Stimulated activated CD4-positive, alpha-beta T cell treated with anti-CD3 and anti-CD28 coated beads, Interleukin-15, amount 100 ng/mL, for 1 hour (primary cell): ENCODE measurements at places on chromosomes 7 and 10.

DNA sequence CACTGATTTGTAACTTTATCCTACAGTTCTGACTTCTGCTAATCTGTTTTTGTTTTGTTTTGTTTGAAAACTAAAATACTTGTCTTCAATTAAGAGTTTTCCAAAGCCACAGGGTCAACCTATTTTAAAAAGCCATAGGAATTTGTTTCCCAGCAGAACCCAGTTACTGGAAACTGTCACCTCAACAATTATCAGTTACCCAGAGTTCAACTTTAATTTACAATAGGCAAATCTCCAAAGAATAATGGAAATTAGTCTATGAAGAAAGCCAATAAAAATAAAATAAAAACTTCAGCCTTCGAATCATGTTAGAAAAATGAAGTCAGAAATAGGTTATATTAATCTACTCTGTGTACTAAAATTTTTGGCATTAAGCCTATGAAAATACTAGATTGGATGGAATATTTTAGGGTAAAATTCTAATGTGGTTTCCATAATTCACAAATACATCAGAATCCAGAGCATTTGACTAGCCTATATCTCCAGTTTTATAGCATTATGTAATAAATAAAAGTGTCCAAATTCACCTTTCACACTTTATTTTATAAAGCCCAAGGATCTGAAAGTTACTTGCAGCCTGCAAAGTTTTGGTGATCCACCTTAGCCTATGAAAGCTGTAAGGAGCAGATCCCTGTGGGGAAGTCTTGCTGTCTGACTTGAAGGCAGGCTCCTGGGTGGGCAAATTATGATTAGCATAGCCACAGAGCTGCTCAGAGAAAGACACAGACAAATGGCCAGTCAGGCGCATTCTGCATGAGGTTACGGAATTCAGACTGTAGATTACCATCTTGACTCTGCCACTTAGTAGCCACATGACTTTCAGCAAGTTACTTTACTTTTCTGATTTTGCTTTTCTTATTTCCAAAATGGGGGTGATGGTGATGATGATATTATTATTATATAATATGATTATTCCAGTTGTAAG, 250.0 kb upstream of the HGF start:
- no peak for DNase-seq

DNA sequence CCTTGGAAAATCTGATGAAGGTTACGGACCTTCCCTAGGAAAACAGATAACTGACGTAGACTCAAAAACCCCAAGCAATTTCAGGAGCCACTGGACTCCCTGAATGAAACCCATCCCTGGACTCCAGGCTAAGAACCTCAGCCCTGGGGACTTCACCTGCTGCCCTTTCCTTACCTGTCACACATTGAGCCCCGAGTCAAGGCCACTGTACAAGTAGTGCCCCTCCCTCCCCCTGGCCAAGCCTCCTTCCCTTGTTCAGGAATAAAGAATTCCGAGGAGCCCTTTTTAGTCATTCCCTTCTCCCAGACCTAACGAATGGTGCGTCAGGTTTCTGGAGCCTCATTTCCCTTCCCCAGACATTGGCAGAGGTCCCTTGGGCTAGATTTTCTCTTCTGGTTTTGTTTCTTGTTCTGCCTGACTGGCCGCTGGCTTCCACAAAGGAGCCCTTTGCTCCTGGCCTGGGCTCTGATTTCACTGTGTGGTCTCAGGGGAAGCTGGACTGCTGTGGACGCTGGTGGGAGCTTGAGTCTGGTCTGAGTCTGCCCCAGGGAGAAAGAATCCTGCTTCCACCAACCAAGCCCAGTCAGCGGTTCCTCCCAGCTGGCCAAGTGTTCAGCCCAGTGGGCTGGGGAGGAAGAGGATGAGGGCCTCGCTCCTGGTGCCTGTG, 31.7 kb downstream of the ZNF775 start:
- no peak for DNase-seq

- no peak for DNase-seq
Measured at GRCh38 chr10:123149568-123150270, 1.8 kb downstream of the HMX2 start.

GRCh38 chr7:45889367-45890067, 1.2 kb downstream of the IGFBP1 start:
- DNase-seq, result no peak

- no peak for DNase-seq
Measured at GRCh38 chr10:43843321-43844101, 194.8 kb upstream of the ZNF32 start.

GRCh38 chr7:129184981-129185670, 3.3 kb upstream of the SMO start:
- no peak for DNase-seq

GRCh38 chr7:359766-360361, 69.9 kb downstream of the FOXL3 start:
- no peak for DNase-seq

- DNase-seq, result no peak
Measured at GRCh38 chr7:11207565-11207964, 233.9 kb downstream of the PHF14 start.

DNA sequence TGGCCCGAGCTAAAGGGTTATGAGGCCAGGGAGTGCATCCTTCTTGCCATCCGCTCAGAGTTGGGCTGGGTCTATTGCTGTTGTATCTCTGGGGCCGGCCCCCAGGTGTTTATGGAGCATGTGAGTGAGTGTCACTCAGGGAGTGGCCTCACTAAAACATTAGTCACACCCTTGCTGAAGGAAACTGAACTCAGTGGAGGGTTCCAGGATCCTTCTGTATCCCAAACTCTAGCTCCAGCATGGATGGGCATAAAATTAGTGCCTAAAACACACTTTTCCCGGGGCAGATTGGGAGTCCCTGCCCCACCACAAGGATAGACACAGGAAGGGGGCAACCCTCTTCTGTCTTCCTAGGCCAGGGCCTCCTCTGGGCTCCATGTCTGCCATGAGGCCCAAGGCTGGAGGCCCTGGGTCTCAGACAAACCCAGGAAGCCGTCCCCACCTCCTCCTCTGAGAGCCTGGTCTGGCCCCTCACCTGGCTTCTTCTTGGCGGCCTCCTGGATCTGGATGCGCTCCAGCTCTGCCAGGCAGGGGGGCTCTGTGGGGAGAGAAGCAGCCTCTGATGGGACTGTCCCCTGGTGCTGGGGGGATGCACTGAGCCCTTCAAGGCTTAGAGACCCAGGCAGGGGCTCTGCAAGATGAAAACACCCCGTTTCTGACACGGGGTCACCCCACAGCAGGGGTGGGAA, 24.5 kb downstream of the SPOCK2 start:
- no peak for DNase-seq
